ENCODE measurements at places on chromosomes 12 and 14. TPM values are rescaled to one million over a fixed set of nuclear protein-coding genes. Genes with fewer than 3 reads are reported as not detected.

Gene GPR132
- 0.49 TPM for total RNA-seq

Gene KRT75
- total RNA-seq = not detected

Gene TAS2R31
- total RNA-seq = 1.3 TPM

Gene RAD9B
- total RNA-seq = 1.0 TPM

Gene ST8SIA1
- 31.3 TPM for total RNA-seq

Gene ZBTB42
- 3.3 TPM for total RNA-seq

Gene AJUBA
- total RNA-seq = 3.5 TPM

Gene MIP
- total RNA-seq = 0.88 TPM

Gene MYF5
- not detected for total RNA-seq

Data from motor neuron (in vitro differentiated cells).